ENCODE measurements at places on chromosomes 4 and X.

- peak; percentile 77 for DNase-seq
Observed at GRCh38 chrX:53088136-53088974, 5.6 kb upstream of the KANTR start.

- DNase-seq: no peak
Observed at GRCh38 chrX:71225676-71226075, 2.7 kb downstream of the GJB1 start.

- DNase-seq: no peak
Observed at GRCh38 chr4:78902298-78902697, 36.9 kb downstream of the PAQR3 start.

DNA sequence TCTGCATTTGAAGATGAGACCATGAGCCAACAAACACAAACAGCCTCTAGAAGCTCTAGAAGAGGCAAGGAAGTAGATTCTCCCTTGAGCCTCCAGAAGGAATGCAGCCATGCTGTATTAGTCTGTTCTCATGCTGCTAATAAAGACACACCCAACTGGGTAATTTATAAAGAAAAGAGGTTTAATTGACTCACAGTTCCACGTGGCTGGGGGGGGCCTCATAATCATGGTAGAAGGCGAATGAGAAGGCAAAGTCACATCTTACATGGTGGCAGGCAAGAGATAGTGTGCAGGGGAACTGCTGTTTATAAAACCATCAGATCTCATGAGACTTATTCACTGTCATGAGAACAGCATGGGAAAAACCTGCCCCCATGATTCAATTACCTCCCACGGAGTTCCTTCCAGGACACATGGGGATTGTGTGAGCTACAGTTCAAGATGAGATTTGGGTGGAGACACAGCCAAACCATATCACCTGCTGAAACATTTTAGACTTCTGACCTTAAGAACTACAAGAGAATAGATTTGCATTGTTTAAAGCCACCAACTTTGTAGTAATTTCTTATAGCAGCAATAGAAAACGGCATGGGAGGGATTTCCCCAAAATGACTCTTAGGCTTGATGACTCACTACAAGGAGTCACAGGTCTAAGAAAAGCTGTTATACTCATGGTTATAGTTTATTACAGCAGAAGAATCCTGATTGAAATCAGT, 284.4 kb upstream of the SFRP2 start:
- DNase-seq: no peak

- no peak for DNase-seq
Observed at GRCh38 chr4:71221510-71222466, 117.0 kb upstream of the SLC4A4 start.

- DNase-seq: no peak
Observed at GRCh38 chr4:40246011-40246900, 49.4 kb downstream of the RHOH start.

DNA sequence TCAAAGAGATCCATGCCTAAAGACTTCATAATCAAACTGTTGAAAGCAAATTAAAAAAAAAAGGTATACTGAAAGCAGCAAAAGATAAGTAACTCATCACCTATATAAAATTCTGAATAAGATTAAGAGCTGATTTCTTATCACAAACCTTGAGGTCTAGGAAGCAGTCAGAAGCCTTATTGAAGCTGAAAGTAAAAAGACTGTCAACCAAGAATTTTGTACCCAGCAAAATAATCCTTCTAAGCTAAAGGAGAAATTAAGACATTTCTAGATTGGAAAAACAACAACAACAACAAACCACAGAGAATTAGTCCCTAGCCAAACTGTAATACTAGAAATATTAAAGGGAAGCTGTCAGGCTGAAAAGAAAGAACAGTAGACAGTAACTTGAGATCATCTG, 622.9 kb downstream of the PCDH7 start:
- no peak for DNase-seq

DNA sequence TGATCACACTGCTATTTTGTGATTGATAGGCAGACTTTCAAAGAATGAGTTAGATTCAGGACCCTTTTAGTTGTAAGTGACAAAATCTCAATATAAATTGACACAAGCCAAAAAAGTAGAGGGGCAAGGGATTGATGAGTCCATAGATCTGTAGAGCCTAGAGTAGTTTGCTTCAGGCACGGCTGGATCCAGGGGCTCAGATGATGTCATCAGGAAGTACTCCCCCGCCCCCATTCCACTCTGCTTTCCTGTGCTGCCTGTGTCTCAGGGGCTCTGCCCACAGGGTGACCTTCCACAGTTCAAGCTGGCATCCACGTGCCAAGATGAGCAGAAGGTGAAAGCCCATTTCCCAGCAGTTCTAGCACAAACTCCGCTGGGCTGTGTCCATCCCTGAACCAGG, 13.6 kb downstream of the WFS1 start:
- DNase-seq: no peak

DNA sequence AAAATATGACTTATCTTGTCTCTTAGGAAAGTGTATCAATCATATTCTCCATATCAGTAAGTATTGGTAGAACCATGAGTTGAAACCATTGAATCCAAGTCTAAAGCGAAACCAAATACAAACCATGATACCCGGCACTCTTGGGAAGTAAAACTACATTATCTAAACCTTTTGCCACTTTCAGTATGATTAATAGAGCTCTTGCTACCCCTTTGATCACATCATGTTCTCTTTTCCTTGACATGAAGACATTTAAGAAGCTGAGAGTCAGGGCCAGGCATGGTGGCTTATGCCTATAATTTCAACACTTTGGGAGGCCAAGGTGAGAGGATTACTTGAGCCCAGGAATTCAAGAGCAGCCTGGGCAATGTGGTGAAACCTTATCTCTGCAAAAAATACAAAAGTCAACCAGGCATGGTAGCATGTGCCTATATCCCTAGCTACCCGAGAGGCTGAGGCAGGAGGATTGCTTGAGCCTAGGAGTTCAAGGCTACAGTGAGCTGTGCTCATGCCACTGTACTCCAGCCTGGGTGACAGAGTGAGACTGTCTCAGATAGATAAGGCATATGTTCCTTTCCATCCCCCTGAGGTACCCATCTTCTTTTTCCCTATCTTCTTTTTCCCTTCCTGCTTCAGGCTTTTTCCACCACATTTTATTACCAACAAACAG, 45.4 kb downstream of the CEP135 start:
- no peak for DNase-seq

- no peak for DNase-seq
Observed at GRCh38 chr4:184500748-184501589, 26.6 kb upstream of the IRF2 start.

DNA sequence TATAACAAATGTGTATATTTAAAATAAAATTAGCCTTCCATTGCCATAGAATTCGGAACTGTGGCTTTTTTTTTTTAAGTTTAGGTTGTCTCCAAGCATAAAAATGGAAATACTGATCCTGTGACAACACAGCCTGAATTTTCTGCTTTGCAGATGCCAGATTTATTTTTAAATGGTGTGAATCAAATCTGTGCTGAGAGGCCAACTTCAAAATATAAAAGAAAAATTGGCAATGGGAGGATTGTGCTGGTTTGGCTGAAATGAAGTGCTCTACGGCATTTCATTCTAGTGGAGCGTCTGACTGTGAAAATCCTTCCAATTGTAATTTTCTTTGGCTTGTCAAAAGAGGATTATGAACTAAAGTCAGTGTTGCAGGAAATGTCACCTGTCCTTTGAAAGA, 580.3 kb upstream of the ZFP42 start:
- DNase-seq: no peak

GRCh38 chrX:39877905-39878304, 219.9 kb downstream of the BCOR start:
- no peak for DNase-seq

DNA sequence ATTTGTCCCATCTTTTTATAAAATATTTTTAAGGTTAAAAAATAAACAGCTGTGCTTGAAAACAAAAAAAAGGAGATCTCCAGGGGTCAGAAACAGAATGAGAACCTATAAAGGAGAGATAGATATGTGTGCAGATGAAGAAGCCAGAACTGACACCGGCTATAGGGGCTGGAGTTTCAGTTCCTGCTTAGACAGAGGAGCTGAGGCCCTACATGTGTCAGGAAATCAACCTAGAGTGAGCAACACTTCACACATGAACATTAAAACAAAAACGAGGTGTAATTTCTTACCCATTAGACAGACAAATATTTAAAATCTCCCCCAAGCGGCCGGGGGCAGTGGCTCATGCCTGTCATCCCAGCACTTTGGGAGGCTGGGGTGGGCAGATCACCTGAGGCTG, 17.8 kb upstream of the HUWE1 start:
- DNase-seq: no peak

GRCh38 chrX:115913575-115913974, 257.0 kb upstream of the AGTR2 start:
- no peak for DNase-seq

- DNase-seq: no peak
Observed at GRCh38 chr4:127047930-127048329, 584.8 kb upstream of the INTU start.

GRCh38 chr4:61407642-61408618, 207.8 kb downstream of the ADGRL3 start:
- no peak for DNase-seq

Measured in T-helper 1 cell (primary cell).